ENCODE measurements at places on chromosomes 5 and 9. TPM values are rescaled to one million over a fixed set of nuclear protein-coding genes. Genes with fewer than 3 reads are reported as not detected.

The PCDHGB7 gene
- total RNA-seq = 7.0 TPM

GRCh38 chr5:172775326-172776234 is 4.6 kb upstream of the DUSP1 start:
- no peak for DNase-seq

DNA sequence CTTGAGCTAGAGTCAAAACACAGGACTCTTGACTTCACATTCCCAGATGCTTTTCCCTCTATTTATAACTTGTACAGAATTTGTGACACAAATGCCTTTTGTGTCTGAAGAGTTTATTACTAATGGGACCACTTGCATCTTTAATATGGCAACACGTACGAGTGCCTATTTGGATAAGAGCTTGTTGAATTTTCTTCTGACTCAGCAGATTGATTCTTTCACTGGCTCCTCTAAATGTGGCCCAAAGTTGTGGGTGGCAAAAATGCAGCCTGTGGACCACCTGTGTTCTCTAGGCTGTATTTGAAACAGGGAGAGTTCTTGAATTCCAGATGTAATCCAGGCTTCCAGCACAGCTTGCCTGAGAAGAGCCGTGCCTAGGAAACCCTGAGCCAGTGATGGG is 34.1 kb upstream of the ERCC6L2 start:
- no peak for DNase-seq

- no peak for DNase-seq
These were observed 182.9 kb upstream of the RFX3 start for GRCh38 chr9:3708751-3709150.

The FOCAD gene
- total RNA-seq = 60.4 TPM

GRCh38 chr9:135408476-135409254 is 70.9 kb upstream of the PPP1R26 start:
- DNase-seq = no peak

DNA sequence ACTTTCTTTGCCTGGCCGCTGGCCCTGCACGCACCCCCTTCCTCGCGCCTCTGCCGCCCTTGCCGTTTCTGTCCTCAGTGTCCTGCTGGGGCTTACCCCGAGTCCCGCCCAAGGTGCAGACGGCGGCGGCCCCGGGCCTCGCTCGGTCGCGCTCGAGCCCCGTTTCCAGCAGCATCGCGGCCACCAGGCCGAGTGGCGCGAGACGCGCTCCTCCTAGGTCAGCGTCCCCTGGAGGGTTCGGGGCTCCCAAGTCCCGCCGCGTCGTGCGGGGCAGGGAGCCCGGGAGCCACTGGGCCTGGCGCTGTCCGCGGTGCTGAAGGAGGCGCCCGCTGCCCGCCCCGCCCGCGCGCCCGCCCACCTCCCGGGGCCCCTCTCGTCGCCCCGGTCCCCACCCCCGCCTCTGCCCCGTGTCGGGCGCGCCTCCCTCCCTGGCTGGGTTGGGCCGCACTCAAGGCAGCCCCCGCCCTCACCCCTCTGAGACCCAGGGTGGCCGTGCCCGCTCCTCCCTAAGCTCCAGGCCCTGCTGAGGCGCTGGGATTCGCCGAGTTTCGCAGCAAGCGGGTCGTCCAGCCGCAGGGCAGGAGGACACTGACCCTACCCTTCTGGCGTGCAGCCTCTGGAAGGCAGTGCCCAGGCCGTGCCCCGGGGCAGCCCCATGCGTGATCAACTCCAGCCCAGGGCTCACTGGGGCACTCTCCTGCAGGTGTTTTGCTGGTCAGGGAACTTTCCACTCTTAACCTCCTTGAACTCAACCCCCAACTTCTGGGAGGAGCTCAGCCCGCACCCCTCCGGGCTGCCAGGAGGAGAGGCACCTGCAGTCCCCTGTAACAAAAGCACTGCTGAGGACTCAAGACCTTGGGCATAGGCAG is at the start of gene LHX3:
TSS of gene LHX3 (minus strand) at position 291 of the 869 bp plus-strand sequence. CDS start at position 175, 116 bp downstream.
- peak; percentile 47 for DNase-seq

GRCh38 chr9:109072133-109072692 is 47.5 kb downstream of the TMEM245 start:
- DNase-seq = no peak

- DNase-seq = peak; percentile 40
These were observed 138.1 kb downstream of the C9orf50 start for GRCh38 chr9:129482521-129483414.

DNA sequence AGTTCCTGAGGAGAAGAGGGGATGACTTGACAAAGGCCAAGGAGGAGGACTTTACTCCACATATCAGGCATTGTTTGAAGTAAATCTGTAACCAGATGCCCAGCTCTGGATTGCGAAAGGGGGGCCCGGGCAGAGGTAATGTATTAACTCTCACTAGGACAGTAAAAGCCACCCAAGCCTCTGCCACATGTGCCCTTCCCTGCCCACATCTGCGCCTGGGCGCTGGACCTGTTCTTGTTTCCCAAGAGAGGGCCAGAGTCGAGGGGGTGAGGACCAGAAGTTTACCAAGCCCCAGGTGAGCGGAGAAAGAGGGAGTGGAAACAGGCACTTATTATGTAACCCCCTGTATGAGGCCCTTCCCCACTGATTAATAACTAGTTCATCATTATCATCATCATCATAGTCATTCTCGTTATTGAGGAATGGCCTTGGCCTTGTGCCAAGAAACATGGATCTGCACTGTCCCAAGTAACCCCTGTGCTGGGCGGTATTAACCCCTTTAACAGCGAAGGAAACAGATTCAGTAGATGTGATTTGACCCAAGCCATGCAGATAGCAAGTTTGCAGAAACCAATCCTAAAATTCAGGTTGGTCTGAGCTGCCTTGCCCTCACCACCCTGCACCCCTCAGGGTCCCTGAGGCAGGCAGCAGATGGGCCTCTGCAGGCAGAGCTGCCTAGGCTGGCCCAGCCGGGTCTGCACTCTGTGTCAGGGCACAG is at the start of gene SLC23A1:
TSS of gene SLC23A1 (minus strand) at position 23 of the 718 bp plus-strand sequence. CDS start 44 bp downstream, outside the sequence.
- no peak for DNase-seq
